ENCODE measurements at places on chromosomes 2 and 18.

DNA sequence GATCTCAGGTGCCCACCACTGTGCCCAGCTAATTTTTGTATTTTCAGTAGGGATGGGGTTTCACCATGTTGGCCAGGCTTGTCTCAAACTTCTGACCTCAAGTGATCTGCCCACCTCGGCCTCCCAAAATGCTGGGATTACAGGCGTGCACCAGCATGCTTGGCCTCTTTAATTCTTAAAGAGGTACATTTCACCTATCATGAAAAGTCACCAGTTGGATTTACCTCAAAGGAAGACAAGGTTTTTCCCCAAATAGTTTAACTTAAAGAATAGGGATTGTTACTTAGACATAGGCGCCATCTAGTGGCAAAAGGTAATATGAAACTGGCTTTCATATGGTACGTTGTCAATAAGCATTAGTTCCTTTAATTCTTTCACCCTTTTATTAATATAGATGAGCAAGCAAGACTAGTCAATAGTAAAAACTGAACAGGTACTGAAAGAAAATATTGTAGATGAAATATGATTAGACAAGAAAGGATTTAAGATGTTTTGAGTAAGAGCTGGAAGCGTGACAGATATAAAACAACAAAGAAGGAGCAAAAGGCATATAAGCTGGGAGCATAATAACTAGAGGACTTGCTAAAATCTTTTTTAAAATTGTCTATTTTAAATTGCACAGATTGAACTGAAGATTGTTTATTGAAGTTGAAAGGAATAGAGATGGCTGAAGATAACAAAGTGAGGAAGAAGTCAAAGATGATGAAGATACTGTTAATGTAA lies 35.0 kb upstream of the PSMD14 start:
- no peak for DNase-seq

- DNase-seq = peak; percentile 73
These were observed 4.9 kb upstream of the ZC3H8 start for GRCh38 chr2:112259509-112260294.

DNA sequence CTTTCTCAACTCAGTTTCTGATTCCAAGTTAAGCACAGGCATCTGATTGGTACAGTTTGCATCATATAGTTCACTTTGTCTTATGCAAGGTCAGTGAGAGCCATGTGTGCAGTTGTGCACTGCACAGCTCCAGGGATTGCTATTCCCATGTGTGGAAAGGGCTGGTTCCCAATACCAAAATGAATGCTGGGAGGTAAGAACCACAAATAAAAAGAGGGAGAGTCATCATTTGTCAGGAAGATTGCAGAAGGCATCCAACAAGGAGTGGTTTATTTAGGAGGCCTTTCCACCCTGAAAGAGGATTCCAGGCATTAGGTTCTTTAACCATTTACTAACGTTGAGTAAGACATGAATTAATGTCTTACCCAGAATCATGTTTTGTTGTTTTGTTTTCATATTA lies 141.2 kb upstream of the ST6GAL2 start:
- no peak for DNase-seq

DNA sequence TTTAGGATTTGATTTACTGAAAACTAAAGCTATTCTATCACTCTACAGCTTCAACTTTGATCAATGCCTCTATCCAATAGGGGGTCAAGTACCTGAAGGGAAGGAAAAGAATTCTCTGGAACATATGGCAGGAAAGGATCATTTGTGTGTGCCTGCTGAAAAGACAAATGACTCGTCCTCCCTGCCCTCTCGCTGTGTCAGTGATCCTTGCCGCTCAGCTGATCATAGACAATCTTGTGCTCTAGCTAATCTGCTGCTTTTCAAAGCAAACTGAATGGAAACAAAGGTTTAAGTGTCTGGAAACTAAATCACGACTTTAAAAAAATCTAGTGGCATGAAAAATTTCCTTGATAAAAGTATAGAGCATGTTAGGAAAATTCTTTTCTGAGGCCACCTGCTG lies 75.6 kb upstream of the CPO start:
- no peak for DNase-seq
